ENCODE measurements at places on chromosomes 3 and 15.

DNA sequence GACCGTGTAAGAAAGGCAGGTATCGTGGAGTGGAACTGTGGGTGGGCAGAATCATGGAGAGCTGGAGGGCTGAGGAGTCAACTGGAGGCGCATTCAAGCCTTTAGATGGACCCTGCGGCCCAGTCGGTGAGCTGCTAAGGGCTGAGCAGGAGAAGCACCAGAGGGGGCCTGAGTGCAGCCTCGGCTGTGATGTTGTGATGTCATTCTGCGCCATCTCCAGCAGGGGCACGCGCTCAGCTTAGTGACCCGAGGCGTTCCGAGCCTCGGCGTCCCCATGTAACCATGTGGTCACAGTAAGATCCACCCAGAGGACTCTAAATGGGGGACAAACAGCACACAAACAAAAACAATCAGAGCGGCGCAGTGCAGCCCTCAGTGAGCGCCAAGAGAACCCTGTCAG lies 76.8 kb downstream of the VGLL4 start:
- DNase-seq: no peak

DNA sequence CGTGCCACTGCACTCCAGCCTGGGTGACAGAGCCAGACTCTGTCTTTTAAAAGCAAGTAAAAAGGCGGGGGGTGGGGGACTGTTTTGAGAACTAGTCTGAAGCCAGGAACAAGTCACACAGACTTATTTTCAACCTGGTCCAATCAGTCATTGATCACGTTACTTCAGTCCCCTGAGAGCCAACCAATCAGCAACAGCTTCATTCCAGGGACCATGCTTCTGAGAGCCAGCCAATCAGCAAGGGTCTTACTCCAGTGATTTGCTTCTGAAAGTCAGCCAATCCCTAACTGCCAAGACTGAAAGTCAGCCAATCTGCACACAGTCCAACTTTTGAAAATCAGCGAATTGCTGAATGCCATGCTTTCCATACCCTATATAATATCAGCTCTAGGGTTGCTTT lies 48.6 kb upstream of the C15orf39 start:
- no peak for DNase-seq

- DNase-seq: no peak
Measured at GRCh38 chr15:69914040-69914439, 183.7 kb downstream of the TLE3 start.

- DNase-seq: no peak
Measured at GRCh38 chr3:150158943-150159625, 188.4 kb upstream of the PFN2 start.

DNA sequence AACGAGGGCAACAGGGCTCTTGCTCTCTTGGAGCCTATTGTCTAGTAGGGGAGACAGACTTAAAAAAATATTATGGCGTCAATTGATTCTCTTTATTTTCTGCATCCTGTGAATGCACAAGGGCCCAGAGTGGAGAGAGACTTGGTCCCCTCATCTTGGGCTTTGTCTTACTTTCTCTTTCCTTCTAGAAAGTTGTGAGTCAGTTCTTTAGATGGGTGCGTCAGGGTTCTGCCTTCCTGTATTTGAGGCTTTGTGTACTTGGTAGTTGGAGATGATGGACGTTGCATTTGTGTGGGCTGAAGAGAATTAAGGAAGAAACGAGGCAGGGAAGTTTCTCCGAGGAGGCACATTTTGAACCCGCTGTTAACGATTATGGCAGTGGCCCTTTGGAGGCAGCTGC lies 52.9 kb downstream of the CACNA1D start:
- no peak for DNase-seq

DNA sequence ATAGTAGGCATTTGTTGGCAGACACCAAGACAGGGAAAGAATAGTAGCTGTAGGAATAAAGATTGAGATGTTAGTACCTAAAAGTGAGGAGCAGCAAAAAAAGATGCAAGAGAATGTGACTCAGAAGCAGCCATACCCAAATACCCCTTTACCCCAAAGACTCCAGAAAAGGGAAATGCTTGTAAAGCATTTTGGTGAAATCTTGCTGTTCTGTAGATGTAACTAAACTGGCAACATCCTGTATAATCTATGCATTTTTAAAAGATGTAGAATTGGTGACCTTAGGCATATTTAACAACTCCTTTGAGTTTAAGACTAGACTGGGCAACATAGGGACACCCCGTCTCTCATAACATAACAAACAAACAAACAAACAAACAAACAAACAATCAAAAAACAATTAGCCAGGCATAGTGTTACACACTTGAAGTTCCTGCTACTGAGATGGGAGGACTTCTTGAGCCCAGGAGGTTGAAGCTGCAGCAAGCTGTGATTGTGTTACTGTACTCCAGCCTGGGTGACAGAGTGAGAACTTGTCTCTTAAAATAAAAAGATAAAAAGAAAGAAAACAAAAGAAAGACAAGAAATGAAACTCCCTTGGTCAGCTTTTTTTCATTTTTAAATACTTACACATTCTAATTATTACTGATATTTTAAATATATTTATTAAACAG lies 361.5 kb upstream of the KCNH8 start:
- DNase-seq: no peak

GRCh38 chr3:51940648-51941462 lies 849 bp downstream of the RRP9 start:
- no peak for DNase-seq

- no peak for DNase-seq
Measured at GRCh38 chr3:58325525-58325992, 7.1 kb upstream of the PXK start.

DNA sequence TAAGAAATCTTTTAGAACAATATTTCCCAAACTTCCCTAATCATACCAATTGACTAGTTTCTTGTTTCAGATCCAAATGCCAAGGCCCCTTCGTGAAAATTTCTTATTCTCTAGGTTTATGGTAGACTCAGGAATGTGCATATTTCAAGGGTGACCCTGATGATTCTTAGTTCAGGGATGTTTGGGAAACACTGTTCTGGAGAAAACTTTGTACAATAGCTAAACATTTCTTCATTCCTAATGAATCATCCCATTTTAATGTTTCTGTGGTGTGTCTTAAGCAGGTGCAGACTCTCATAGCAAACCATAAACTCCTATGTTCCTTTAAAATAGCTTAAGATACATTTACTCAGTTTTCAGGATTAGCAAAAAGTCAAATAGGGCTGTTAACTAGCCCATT lies 314.5 kb downstream of the TIGIT start:
- no peak for DNase-seq

GRCh38 chr3:28846971-28847478 lies 433.8 kb upstream of the RBMS3 start:
- DNase-seq: no peak

DNA sequence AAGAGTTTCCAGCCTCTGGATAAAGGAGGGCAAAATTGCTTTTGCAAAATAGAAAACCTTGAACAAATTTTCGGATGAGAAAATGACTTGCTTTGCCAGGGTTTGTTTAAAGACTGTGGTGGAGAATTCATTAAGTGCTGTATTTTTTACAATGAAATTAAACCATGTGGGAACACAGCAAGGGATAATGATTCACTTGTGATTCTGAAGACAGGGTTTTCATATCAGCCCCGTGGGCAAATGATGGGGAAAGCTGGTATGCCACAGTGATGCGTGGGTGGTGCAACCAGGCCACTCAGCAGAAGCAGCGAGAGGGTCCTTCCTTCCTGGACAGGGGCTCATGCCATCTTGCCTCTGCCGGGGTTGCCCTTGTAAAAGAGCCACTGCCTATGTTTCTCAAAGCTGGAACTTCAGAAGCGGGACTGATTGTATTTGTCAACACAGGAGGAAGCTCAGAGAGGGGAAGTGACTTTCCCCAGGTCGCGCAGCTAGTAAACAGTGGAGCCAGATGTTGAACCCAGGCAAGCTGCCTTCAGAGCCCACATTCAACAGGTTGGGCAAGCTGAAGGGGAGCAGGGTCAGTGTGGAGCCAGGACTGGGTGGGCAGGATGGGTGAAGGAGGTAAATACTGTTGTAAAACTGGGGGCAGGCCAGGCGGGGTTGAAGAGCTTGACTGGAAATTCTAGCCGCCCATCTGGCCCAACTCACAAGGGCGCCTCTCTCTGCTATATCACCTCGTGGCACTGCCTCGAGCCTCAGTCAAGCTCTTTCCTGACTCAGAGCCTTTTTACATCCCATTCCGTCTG lies 79.1 kb downstream of the TOP2B start:
- DNase-seq: no peak

GRCh38 chr3:144466540-144466939 lies 494.9 kb downstream of the DIPK2A start:
- no peak for DNase-seq

GRCh38 chr3:109154979-109155378 lies 18.5 kb downstream of the C3orf85 start:
- DNase-seq: no peak

- no peak for DNase-seq
Measured at GRCh38 chr3:125683067-125683829, 88.0 kb upstream of the OSBPL11 start.

DNA sequence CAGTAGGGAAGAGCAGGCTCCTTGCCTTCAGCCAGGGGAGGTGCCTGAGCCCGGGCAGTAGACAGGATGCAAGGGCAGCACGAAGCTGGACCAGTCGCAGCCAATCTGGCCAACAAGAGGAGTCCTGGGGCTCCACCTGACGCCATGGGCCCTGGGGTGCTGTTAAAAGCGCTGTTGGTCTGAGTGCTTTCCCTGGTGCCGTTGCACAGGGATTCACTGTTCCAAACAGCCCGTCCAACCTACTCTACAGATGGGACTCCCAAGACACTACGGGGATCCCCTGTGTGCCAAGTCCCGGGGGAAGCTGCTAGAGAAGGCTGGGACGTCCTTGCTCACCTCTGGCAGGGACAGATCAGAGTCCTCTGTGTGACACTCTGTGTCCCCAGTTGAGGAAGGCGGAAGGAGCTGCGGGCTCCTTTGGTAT lies 632 bp downstream of the CTSH start:
- DNase-seq: no peak

DNA sequence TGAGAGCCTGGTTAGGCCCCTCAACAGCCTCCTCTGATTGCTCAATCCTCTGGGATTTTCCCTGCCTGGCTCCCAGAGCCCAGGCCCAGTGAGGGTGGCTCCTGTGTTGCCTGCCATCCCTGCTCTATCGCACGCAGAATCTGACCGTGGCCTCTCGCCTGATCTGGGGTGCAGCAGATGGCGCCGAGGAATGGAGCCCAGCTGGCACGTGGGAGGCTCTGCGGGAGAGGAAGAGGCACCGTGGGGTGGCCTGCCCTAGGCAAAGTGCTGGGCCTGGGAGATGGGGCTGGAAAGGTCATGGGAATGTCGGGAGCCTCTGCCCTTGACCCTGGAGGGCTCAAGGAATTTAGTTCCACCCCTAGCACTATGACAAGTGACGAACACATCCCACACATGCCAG lies 10.3 kb downstream of the SV2B start:
- no peak for DNase-seq

- DNase-seq: no peak
Measured at GRCh38 chr3:176633511-176633910, 563.8 kb downstream of the TBL1XR1 start.

- DNase-seq: no peak
Measured at GRCh38 chr3:99640214-99640851, 1.9 kb downstream of the COL8A1 start.

- DNase-seq: no peak
Measured at GRCh38 chr15:40233727-40234577, 4.9 kb upstream of the PAK6 start.

- DNase-seq: no peak
Measured at GRCh38 chr15:29070471-29071231, 184.9 kb downstream of the APBA2 start.

DNA sequence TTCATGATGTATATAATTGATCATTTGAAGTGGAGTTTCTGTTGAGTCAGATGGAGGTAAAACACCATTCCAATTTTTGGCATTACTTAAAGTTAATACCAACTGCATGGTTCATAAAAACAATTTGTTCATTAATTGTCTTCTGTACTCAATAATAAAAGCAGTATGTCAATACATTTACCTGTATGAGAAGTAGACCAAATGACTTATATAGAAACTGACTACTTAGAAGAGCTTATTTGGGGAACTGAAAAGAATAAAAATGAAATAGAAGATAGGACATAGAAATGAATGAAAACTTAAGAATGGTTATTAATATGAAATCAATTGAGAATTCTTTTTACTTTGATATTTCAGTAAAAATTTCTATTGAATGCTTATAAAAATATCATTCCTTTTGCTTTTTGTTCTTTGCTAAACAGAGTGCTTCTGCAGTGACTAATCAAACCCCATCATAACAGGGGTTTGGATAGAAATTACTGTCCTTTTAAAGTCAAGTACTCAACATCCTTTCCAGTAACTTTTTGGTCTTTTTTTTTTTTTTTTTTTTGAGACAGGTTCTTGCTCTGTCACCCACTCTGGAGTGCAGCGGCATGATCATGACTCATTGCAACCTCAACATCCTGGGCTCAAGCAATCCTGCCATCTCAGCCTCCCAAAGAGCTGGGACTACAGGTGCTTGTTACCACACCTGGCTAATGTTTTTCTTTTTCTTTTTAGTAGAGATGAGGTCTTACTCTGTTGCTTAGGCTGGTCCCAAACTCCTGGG lies 6.5 kb upstream of the CRYBG3 start:
- DNase-seq: peak; percentile 19

GRCh38 chr3:187728940-187729583 lies 16.2 kb downstream of the BCL6 start:
- no peak for DNase-seq

DNA sequence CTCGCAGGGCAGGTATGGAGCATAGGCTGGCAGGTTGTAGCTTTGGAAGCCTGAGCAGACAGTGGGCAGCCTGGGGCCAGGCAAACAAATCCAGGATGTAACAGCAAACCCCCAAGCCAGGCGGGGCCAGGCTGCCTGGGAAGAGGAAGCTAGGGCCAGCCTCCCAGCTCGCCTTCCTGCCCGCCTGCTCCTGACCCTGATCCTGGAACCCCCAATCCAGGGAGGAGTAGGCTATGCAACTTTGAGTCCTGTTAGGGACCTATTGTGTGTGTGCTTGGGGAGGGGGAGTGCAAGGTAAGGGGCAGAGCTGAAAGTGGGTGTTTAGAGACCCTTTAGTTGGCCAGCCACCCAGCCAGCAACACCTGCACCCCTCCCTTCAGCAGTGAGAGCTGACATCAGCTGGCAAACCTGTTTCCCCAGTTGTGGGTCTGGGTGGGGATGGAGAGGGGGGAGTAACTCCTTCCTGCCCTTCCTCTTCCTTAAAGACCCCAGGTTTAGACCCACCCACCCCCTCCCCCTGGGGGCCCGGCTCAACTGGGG lies 2.5 kb downstream of the NBEAL2 start:
- no peak for DNase-seq

- DNase-seq: no peak
Measured at GRCh38 chr3:98809557-98809956, 46.4 kb downstream of the ST3GAL6 start.

- no peak for DNase-seq
Measured at GRCh38 chr3:185935465-185936272, 2.1 kb downstream of the TRA2B start.

DNA sequence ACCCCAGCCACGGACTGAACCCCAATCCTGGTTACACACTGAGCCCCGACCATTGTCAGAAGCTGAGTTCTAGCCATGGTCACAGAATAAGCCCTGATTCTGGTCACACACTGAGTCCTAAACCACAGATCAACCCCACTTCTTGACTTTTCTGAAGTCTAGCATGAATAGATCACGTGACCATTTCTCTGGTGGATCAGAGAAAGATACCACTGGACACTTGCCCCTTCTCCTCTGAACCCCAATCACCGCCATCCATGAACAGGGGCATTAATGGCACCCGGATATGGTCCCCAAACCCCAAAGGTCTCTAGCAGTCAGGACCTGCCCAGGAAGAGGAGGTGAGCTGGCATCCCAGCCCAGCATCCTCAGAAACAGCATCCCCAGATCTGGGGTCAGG lies 9.1 kb downstream of the HCN4 start:
- DNase-seq: no peak

- DNase-seq: no peak
Measured at GRCh38 chr3:133836497-133837158, 31.0 kb downstream of the SRPRB start.

- no peak for DNase-seq
Measured at GRCh38 chr3:49937090-49937489, 2.9 kb upstream of the RBM6 start.

Data from activated CD8-positive, alpha-beta memory T cell treated with anti-CD3 and anti-CD28 coated beads for 4 hours (primary cell).